Astrocyte (in vitro differentiated cells and primary cell): ENCODE measurements at places on chromosomes 2 and 18. TPM values are rescaled to one million over a fixed set of nuclear protein-coding genes. Genes with fewer than 3 reads are reported as not detected.

- peak; percentile 88 for DNase-seq
These were observed 273.5 kb downstream of the CDH20 start for GRCh38 chr18:61606759-61607158.

DNA sequence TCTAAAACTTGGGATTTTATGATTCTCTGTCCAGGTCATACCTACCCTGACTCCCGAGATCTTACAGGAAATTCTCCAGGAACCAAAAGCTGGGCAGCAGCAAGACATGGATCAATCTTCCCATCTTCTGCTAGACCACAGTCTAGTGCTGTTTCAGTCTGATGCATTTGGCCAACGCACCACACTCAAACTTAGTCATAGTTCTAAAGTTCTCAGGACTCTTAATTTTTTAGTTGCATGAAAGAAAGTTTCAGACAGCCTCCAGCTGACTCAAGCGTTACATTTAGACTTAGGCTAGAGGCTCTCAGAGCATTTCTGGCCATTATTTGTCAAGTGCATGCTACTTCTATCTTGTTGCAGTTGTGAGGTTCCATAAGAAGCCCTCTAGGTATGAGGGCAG lies 230.1 kb upstream of the CCDC150 start:
- DNase-seq, result peak; percentile 20

- no peak for DNase-seq
These were observed 165.0 kb downstream of the CDH19 start for GRCh38 chr18:66438711-66439536.

The SPATA3 gene
- not detected in 2 replicates for total RNA-seq

The REL gene
- total RNA-seq, result 6.1 and 6.5 TPM in 2 replicates

The LIMS3 gene
- 3.2 and 7.1 TPM in 2 replicates for total RNA-seq

The INPP1 gene
- 8.7 and 11.3 TPM in 2 replicates for total RNA-seq

The HSBP1L1 gene
- total RNA-seq, result 3.8 and 6.1 TPM in 2 replicates
